ENCODE measurements at places on chromosomes 2 and 18. TPM values are rescaled to one million over a fixed set of nuclear protein-coding genes. Genes with fewer than 3 reads are reported as not detected.

- DNase-seq: no peak
Measured at GRCh38 chr2:128727914-128728313, 409.2 kb upstream of the HS6ST1 start.

DNA sequence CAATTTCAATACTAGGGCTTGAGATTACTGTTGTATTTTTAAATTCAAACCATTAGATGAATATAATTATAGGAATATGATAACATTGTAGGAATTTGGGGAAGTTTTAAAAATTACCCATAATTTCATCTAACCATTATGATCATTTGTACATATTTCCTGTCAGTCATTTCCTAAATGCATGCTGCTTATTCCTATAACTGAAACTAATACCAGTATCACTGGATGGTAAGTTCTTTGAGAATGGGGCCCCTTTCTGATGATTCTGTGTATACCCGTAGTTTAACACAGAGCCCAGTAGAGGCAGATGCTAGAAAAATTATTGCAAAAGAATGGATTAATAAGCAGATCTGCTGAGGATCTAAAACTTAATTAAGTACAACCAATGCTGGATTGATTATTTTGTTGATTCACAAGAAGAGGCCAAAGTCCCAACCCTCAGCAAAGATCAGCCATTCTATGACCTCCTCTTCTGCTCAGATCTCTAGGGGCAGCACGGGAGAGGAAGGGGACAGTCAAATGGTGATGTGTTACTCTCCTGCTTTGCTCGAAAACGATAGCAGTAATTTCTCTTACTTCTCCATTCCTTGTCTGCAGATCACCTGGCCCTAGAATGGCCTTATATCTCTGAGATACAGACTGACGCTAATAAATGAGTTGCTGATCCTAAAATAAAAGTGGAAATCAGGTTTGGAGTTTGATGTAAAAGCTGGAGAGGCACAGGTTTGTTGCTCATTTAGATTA is 69.5 kb upstream of the PELI1 start:
- no peak for DNase-seq

DNA sequence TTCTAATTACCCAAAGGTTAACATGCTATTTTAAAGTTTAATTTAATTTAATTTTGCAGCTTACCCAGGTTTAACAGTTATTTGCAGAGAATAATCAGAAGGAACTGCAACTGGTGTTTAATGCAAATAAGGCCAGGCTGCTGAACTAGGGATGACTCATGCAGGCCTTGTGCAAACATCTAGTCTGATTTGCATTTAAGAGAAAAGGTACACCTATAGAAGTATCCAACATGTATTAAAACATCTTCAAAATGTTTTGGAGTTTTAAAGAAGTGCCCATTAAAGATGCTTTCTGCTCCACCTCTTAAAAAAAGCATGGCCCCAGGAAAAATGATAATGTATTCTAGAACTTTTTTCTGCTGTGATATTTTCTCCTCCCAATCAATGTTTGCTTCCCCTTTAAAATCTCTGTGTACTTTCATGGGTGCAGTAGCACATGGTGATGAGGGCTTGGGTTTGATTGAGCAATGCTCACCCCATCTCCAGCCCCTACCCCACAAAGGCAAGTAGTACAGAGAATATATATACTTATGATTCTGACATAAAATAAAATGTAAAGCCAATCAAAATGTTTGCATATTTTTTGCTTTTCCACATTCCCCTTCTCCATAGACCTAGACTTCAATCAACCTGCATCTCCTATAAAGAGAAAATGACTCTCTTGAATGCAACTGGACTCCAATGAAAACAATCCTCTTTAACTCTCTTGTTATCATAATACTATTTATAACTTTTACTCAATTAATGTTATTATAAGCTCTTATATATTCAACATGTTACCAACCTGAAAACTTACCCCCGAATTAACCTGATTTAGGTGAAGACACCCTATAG is 54.1 kb downstream of the ATP8B1 start:
- no peak for DNase-seq

PAX8 gene
- 2.8 TPM for total RNA-seq

G6PC2 gene
- not detected for total RNA-seq

DNA sequence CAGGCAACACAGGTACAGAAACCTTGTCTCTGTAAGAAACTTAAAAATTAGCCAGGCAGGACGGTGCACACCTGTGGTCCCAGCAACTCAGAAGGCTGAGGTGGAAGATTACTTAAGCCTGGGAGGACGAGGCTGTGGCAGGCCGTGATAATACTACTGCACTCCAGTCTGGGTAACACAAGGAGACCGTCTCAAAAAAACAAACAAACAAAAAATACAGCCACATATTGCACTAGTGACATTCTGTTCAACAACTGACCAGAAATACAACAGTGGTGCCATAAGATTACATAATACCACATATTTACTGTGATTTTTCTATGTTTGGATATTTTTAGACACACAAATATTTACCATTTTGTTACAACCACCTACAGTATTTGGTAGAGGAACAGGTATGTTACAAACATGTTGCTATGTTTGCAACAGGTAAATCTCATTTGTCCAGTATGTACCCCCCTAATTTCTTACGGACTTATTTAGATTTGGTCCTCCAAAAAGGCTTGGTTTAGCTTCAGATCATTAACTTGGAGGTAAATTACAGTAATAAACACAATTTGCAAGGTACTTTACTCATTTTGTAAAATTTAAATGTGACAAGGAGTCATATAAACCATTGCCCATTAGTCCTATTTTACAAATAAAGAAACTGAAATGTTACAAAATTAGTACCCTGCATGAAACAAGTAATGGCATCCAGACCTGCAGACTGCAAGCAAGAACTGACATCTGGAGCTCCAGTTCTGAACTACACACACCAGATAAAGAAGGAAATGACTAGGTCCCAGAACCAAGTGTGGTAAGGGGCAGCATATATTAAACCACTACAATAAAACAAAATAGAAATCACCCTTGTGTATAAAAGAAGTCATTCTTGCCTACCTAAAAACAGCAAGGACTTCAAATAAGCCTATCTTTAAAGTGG is 36.8 kb downstream of the TRIP12 start:
- DNase-seq: no peak

- no peak for DNase-seq
Measured at GRCh38 chr18:44229693-44230108, 451.0 kb upstream of the SETBP1 start.

FER1L5 gene
- not detected for total RNA-seq

- no peak for DNase-seq
Measured at GRCh38 chr2:72255540-72255939, 107.9 kb upstream of the CYP26B1 start.

- no peak for DNase-seq
Measured at GRCh38 chr2:78154586-78154985, 632.4 kb upstream of the LRRTM4 start.

- DNase-seq: no peak
Measured at GRCh38 chr2:62569907-62570841, 64.2 kb upstream of the TMEM17 start.

SERPINB2 gene
- 210 TPM for total RNA-seq

GRCh38 chr2:216603010-216603883 is 30.0 kb upstream of the IGFBP2 start:
- DNase-seq: no peak

DNA sequence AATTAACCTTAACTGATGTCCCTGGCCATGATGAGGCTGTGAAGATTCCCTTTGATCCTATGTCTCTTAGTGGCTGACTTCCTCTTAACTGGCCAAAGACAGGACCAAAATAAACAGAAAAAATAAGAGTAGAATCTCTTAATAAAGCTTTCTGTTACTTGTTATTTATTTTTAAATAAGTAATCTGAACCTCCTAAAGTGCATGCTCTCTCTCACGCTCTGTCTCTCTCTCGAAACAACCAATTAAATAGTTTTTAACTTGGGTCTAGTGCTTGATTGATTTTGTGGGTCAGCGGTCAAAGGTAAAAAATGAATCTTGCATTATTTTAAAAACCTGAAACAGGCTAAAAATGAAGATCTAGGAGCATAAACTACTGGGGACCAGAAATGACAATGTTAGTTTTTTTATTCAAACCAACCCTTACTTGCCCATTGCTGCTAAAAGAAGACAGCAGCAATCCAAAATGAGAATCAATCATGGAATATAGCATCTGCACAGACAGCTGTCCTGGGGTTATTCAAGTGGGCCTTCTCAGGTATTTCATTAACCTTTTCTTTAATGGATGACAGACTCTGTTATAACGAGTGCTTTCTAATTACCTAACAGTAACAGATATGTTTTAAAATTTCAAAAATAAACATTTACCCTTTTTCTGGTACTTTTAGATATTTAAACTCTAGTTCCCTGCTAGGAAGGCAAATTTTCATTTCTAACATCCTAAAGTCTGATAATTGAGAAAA is 11.2 kb downstream of the GAREM1 start:
- no peak for DNase-seq

ERLEC1 gene
- 52.3 TPM for total RNA-seq

DNA sequence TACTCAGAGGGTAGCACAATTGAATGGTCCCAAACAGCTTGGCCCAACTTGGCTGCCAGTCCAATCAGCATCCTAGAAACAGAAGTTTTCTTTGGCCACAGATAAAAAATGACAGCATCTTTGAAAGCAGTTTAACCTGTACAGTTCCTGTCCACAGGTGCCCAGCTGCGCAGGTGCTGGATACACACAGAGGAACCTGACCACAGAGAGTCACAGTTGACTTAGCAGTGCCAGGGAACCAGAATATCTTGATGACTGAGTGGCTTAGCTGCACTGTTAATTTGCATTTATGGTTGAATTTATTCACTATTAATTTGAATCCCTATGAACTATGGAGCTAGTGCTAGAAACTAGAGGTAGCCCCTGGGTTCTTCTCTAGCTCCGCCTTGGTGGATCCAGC is 93.7 kb downstream of the TPGS2 start:
- DNase-seq: no peak

DNA sequence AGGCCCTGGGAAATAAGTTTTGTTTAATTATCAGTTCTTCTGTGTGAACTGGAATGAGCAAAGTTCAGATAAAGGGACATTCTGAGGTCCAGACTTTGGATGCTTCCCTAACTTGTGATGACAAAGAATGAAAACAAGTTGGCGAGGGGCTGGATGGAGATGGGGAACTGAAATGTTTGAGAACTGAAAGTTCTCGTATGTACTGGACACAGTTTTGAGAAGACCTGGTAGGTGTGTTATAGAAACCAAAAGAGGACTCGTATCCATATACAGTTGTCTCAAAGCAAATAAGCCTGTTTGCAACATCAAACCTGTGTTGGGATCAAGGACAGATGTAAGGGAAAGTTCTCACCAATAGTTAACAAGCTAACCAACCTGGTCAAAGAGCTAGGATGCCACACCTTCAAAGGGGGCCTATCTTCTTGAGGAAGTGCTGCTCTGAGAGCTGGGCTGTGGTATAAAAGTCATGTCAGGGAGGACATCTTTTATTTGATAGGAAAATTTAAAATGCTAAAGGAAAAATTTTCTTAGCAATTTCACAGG is at the start of gene UPP2:
Gene UPP2, plus strand, starts transcription at position 493 of the 543 bp plus-strand sequence. CDS start 188 bp downstream, outside the sequence.
- no peak for DNase-seq

DNA sequence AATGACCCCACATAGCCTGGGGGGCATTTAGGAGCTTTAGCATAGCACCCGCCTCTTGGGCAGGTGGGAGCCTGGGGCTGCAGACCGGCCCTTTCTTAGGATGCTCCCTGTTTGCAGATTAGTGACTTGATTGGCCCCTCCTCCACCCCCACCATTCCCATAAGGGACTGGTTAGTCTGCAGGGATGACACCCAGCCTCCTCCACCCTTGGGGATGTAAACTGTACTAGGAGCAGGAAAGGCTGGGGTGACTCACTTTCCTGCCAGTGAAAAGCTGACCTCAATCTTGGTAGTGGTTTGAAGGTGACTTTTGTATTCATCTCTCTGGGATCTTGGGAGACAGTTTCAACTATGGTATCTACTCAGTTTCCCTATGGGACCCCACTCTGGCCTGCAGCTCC is 24.2 kb downstream of the CTIF start:
- DNase-seq: no peak

- no peak for DNase-seq
Measured at GRCh38 chr2:185475914-185476313, 262.7 kb upstream of the FSIP2 start.

CCDC74B gene
- total RNA-seq: 10.4 TPM

CERS6 gene
- 57.2 TPM for total RNA-seq
